Stimulated activated CD4-positive, alpha-beta T cell treated with anti-CD3 and anti-CD28 coated beads, Interleukin-1b, Interleukin-23, amount 100 ng/mL, for 1 hour (primary cell): ENCODE measurements at places on chromosomes 7 and 10.

GRCh38 chr10:53135897-53136253 is 363.3 kb upstream of the MBL2 start:
- no peak for DNase-seq

- no peak for DNase-seq
Measured at GRCh38 chr7:80703272-80703671, 64.8 kb downstream of the CD36 start.

- no peak for DNase-seq
Measured at GRCh38 chr7:22824760-22825159, 2.1 kb upstream of the TOMM7 start.

DNA sequence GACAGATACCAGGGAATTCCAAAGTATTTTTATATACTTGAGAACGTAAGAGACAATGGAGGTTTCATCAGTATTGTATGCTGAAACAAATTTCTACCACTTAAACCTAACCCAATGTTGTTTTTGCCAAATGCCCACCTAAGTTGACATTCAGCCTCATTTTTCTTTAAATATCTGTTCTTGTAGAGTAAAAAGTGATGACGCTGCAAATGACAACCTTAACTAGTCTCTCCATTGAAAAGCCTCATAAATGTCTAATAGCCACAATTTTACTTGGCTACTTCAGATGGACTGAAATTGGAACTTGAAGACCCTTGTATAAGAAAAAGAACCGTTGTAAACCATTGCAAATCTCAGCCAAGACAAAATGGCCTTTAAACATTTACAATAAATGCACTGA is 176.9 kb downstream of the CRPPA start:
- no peak for DNase-seq

DNA sequence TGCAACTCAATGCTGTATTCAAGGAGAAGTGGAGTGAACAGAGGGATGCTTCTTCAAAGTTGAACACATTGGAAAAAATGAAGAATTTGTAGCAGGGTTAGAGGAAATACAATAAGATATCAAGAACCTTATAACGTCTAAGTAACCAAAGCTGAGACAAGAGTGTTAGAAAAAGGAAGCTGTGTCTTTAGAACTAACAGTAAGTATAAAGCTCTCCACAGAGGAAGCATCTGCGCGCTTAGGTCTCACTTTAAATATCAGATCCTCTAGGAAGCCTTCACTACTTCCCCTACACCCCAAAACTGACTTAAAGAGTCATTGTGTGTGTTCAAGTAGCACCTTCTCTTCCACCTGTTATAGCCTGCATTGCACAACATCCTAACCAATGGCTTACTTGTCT is 43.0 kb downstream of the CH25H start:
- DNase-seq, result no peak
